SK-N-DZ (cell line): ENCODE measurements at places on chromosomes 4 and X.
A peak's percentile ranks its signal among the peaks of the same experiment; 100 is the strongest.

DNA sequence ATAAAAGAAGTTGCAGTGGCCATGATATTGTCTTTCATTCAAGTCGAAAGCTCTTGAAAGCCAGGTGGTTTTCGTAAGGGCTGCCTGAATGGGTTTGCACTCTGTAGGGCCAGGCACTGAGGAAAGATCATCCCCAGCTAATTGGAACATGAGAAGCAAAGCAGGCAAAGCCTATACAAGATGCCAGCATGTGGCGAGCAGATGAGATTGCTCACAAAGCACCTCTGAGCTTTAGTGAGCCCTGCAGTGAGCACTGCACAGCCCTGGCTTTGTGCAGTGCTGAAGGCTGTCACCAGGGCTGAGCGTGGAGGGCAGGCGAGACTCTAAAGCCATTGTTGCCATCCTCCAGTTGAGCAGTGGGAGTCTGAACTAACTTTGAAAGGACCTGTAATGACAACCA, 53.8 kb downstream of the HADH start:
- peak; percentile 44 for DNase-seq

DNA sequence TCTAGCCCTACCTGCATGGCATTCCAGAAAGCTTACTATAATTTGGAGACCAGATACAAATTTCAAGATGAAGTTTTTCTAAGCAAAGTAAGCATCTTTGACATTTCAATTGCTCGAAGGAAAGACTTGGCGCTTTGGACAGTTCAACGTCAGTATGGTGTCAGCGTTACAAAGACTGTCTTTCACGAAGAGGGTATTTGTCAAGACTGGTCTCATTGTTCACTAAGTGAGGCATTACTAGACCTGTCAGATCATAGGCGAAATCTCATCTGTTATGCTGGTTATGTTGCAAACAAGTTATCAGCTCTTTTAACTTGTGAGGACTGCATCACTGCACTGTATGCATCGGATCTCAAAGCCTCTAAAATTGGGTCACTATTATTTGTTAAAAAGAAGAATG, 17.6 kb downstream of the THAP9 start:
- DNase-seq: no peak

DNA sequence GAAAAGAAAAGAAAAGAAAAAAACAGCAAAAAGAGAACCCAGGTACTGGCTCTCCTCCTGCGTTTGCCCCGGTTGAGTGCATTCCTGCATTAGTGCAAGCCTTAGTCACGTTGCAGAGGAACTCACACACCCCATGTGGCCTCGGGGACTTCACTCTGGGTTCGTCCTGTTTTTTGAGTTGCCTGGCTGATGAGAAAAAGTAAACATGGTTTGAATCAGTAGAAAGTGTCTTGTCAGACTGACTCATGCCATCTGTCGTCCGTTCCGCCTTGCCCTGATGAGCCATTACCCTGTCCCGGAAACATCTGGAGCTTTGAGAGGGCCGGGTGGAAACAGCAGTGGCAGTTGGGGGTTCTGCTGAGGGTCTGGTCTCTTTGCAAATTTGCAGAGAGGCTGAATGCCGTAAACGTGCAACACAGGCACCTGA, 16.3 kb downstream of the CD99 start:
- DNase-seq: no peak

- DNase-seq: no peak
Measured at GRCh38 chrX:54483946-54484345, 12.1 kb downstream of the FGD1 start.

DNA sequence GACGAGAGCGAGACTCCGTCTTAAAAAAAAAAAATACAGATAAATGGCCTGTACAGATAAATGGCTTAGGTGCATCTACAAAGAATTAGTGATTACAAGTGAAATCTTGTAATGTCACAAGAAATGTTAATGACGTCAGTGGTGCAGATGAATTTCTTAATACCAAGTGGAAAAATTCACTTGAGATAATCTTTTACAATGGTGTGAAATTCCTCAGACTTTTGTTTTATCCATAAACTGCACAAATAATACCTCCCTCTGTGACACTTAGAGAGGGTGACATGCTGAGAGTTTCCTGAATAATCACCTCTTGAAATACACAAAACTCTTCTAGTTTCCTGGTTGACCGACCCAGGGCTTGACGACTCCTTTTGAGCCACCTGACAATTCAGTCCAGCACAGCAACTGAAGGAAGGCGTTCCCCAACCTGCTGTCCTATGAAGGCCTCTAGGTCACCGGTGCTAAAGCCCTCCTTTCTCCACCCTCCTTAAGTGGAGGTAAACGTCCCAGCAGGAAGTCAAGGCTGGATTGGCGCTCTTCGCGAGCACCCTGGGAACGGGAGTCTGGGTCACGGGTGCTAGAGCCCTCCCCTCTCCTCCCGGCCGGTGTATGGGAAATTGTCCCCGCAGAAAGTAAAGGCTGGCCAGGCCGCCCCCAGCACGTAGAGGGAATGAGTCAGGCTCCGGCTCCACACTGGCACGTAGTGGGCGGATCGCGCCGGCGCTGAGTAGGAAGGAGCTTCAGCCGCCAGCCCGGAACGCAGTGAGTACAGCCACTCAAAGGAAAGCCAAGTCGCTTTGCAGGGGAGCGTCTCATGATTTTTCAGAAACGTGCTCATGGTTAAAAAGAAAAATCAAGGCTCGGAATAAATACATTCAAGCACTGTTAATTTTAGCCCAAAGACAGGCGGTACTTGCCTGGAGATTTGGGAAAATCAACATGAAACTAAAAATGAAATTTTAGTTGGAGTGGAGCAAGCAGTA, at the start of gene TMEM144:
Gene TMEM144 (plus strand): TSS at position 662 of the 983 bp plus-strand sequence. CDS start 2,182 bp downstream, outside the sequence.
- peak; percentile 12 for DNase-seq

GRCh38 chr4:86054286-86055032, 305.4 kb downstream of the MAPK10 start:
- peak; percentile 7 for DNase-seq

- peak; percentile 9 for DNase-seq
Measured at GRCh38 chr4:99885063-99885664, 9.1 kb downstream of the LAMTOR3 start.

- no peak for DNase-seq
Measured at GRCh38 chr4:188347339-188347738, 208.1 kb downstream of the TRIML1 start.

- DNase-seq: no peak
Measured at GRCh38 chr4:147825451-147826287, 93.8 kb downstream of the ARHGAP10 start.

DNA sequence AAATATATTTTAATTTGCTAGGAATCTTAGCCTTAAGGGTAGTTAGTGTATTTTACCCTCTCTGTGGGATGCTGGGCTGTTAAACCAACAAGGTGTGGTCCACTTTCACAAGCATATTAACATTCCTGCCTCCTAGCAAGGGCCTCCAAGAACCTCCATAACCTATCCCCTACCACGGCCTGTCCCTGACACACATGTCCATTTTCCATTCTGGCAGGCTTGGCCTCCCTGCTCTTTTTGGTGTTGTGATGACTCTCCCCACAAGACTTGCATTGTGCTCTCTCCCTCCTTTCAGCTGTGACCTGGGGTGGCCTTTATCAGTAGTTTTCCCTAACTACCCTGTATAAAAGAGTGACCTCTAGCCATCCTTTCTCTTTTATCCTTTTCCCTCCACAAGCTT, 120.2 kb downstream of the KLHL8 start:
- DNase-seq: no peak

GRCh38 chrX:22095856-22096255, 63.7 kb downstream of the PHEX start:
- DNase-seq: no peak

GRCh38 chr4:80393246-80393969, 57.9 kb downstream of the CFAP299 start:
- DNase-seq: no peak

- DNase-seq: peak; percentile 96
Measured at GRCh38 chrX:51892921-51893745, at the start of gene MAGED1. Gene MAGED1 (plus strand): TSS chrX:51893623. CDS start chrX:51894305, 682 bp downstream.

DNA sequence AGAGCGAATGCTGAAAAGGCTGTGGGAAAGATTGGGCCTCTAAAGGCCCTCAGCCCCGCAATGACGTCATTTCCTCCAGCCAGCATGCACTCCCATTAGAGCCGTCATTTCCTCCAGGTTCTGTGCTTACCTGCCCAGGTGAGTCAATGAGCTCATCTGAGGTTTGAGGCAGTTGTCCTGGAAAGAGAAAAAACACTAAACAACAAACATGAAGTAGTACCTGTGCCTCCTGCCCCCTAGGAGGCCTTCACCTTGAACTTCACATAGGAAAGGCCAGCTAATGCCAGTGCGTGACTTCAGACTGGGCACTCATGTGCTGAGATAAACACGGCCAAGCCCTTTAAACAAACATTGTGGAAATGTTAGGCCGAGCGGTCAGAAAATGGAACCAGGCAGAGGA, 55.9 kb downstream of the FHDC1 start:
- no peak for DNase-seq

DNA sequence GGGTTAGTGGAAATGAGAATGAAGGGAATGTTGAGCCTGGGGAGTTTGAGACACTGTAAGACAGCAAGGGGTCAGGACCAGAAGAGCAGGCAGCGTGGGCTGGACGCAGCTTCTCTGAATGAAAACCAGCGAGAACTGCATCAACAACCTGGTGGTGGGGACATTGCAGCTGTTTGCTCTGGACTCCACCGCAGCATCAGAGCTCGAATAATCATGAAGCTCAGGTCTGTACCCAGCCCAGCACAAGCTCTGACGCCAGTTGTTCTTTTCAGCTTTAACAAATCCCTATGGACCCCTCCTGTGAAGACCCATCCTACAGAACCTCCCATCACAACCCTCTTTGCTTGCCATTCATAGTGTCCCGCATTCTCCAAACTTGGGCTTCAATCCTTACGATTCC, 106.8 kb upstream of the PNPLA4 start:
- no peak for DNase-seq

GRCh38 chr4:90495936-90496335, 368.7 kb downstream of the CCSER1 start:
- DNase-seq: no peak

DNA sequence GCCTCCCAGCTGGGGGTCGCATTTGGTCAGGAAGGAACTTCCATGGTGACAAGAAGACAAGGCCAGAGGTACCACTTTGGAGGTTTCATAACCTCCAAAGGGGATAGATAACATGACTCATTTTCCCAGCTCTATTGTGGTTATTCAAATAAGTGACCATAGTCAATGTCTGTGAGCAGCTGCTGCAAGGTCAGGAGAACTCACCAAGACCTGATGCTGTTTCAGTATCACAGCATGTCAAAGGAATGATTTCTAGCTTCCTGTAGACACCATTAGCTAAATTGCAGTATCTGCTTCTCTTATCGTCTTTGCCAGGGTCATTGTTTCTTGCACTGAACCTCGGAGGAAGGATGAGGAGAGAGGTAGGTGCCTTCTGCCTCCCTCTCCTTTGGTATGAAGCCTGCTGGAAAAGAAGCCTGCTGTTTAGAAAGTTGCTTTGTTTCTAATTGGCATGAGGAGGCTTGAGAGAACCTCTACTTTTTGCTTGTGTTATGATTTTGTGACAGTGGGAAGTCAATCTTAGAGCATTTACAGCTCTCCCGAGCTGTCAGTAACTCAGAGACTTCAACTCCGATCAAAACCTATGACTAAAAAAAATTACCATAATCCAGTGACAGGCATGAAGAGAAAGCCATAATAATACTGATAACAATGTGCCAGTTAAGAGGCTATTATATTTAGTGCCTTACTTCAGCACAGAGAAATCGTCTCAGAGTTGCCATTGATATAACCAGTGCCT, 38.0 kb upstream of the GATB start:
- DNase-seq: no peak

DNA sequence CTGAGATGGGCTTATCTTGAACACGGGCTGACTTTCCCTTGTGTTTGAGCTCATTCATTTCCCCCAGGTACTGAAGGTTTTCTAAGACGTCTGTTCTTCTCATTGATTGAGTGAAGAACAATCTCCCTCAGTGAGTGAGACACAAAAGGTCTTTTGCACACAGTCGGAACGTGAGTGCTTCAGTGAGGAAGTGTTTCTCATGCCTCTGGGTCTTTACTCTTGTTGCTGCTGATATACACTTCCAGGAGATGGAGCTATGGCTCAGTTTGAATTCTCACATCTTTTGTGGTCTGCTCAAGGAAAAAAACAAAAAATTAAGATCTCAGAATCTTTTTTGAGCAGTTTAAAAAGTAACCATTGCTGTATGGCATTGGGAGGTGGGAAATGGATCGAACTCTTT, 981.9 kb upstream of the TENM3 start:
- DNase-seq: peak; percentile 12

DNA sequence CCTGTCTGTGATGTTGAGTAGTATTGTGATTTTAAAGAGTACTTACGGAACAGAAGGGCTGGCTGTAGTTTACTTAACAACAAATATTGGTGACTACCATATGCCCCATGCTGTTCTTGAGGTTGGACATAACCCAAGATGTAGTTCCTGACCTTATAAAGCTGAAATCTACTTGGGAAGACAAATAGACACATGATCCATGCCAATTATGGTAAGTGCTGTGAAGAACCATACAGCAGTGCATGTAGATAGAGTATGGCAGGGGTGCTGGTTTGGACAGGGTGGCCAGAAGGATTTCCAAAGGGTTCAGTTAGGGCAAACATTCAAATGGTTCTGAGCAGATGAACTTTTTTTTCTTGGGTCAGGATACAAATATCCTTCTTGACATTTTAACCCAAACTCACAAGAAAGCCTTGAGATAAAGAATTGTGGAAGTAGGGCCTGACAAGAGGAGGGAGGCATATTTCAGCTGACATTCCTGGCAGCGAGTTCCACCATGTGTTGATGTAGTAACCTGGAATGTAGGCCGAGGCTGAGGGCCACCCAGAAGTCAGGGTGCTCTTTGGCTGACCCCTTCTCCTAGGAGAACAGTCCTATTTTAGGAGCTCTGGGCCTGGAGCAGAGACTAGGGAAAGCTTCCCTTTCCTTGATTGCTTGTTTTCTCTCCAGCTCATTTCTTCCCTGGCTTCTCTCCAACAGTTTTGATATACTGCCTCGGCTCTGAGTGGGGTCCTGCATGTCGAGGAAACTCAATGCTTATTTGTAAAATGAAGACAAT, 74.2 kb downstream of the FREM3 start:
- DNase-seq: no peak

DNA sequence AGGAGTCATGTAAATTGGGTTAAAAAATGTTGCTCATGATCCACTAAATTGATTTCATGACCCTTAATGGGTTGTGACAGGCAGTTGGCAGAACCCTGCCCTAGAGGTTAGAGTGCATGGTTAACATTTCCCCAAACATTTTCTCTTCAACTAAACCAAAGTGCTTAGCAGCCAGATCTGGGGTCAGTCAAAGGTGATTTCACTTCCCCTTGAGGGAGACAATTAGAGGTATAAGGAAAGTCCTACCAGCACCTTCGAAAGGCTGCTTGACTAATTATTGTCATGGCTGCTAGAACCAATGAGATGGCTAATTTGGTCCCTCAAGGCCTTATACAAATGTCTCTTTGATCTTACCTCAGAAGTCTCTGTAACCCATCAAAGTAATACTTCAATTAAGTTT, 30.9 kb upstream of the INTS6L start:
- no peak for DNase-seq

GRCh38 chr4:8117278-8117682, 41.3 kb downstream of the ABLIM2 start:
- no peak for DNase-seq

- no peak for DNase-seq
Measured at GRCh38 chr4:123361195-123361861, 35.3 kb upstream of the SPRY1 start.

- no peak for DNase-seq
Measured at GRCh38 chr4:66160606-66161005, 490.3 kb upstream of the EPHA5 start.

GRCh38 chr4:154818230-154818629, 37.2 kb downstream of the RBM46 start:
- no peak for DNase-seq
